ENCODE measurements at places on chromosomes 7 and 10. TPM values are rescaled to one million over a fixed set of nuclear protein-coding genes. Genes with fewer than 3 reads are reported as not detected.

- H3K27ac ChIP-seq: peak overlapping the region; percentile 49
- DNase-seq: no peak
- peaks cover 5% of the 10 kb centered on the region for H3K4me1 ChIP-seq
- no peaks in the 10 kb centered on the region for H3K36me3 ChIP-seq
- H3K27me3 ChIP-seq: peaks cover 32% of the 10 kb centered on the region
Observed at GRCh38 chr10:98349508-98349922, 65.5 kb downstream of the PYROXD2 start.

GRCh38 chr7:8175929-8176369, 86.0 kb downstream of the ICA1 start:
- peak overlapping the region; percentile 68 for H3K4me3 ChIP-seq
- no peaks in the 10 kb centered on the region for H3K27me3 ChIP-seq
- DNase-seq: peak; percentile 61
- peak overlapping the region; percentile 98 for H3K27ac ChIP-seq
- peaks cover 43% of the 10 kb centered on the region for H3K4me1 ChIP-seq

CEP55 gene
- 45.9 TPM for total RNA-seq

GRCh38 chr10:79215531-79215930, 131.7 kb upstream of the PPIF start:
- no peak overlapping the region for H3K27ac ChIP-seq
- no peaks in the 10 kb centered on the region for H3K4me1 ChIP-seq
- no peak for DNase-seq
- H3K36me3 ChIP-seq: no peaks in the 10 kb centered on the region

DNA sequence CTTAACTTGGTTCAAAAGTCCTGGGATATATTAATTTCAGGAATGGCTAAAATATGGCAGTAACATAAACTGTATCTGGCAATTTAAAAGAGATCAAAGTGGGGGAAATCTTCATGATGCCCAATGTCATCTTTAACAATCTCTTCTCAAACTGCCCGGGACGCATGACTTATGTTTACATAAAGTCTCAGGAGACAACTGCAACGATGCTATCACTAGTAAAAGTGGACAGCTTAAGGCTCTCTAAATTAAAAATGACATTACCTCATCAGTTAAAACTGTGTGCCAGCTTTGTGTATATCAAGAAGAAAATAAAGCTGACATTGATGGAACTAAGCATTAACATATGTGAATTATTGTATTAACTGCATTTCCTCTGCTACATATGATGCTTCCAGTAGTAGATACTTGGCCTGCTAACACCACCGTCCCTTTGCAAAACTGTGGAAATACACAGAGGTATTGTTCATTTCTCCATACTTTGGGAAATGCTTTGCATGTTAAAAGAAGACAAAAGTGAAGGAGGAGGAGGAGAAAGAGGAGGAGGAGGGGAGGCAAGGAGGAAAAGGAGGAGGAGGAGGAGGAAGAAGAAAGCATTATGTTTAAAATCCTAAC, 62.4 kb downstream of the NRP1 start:
- no peak overlapping the region for H3K4me3 ChIP-seq
- no peak overlapping the region for H3K27ac ChIP-seq
- H3K27me3 ChIP-seq: peaks cover 8% of the 10 kb centered on the region
- H3K36me3 ChIP-seq: no peaks in the 10 kb centered on the region
- DNase-seq: no peak
